Stimulated activated CD4-positive, alpha-beta T cell treated with anti-CD3 and anti-CD28 coated beads, Interleukin-12 subunit alpha, Interleukin-12 subunit beta, amount 100 ng/mL, for 24 hours (primary cell): ENCODE measurements at places on chromosomes 5 and 9.

DNA sequence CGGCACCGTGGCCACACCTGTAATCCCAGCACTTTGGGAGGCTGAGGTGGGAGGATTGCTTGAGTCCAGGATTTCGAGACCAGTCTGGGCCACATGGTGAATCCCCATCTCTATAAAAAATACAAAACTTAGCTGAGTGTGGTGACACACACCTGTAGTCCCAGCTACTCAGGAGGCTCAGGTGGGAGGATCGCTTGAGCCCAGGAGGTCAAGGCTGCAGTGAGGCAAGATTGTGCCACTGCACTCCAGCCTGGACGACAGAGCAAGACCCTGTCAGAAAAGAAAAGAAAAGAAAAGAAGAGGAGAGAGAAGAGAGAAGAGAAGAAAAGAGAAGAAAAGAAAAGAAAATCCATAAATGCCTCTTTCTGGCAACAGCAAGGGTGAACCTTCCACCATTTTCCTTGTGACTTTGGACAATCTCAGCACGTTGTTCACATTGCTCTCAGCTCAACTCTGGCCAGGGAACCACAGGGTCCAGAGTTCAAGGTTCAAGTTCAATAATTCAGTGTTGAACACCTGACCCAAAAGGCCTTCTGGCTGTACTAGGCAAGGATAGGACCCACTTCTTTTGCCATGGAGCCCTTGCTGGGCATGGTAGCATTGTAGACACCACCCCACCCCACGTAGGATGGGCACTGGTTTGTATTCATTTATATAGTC is 14.6 kb upstream of the DUSP1 start:
- no peak for DNase-seq

GRCh38 chr9:135359764-135360163 is 119.8 kb upstream of the PPP1R26 start:
- DNase-seq = no peak

GRCh38 chr5:7494481-7495130 is 98.7 kb downstream of the ADCY2 start:
- no peak for DNase-seq

GRCh38 chr9:105637787-105638395 is 24.4 kb upstream of the TAL2 start:
- no peak for DNase-seq

- peak; percentile 9 for DNase-seq
Observed at GRCh38 chr5:130871346-130872086, 293.5 kb downstream of the HINT1 start.

GRCh38 chr5:55994495-55994997 is at the start of gene IL6ST:
Gene IL6ST (minus strand): TSS chr5:55994963. CDS start chr5:55976278, 18,685 bp downstream.
- no peak for DNase-seq

GRCh38 chr5:60577116-60577515 is 122.8 kb downstream of the DEPDC1B start:
- DNase-seq = no peak

GRCh38 chr5:76818844-76819831 is at the start of gene F2RL1:
Gene F2RL1 (plus strand): TSS chr5:76819030. CDS start chr5:76819183, 153 bp downstream.
- DNase-seq = peak; percentile 14

DNA sequence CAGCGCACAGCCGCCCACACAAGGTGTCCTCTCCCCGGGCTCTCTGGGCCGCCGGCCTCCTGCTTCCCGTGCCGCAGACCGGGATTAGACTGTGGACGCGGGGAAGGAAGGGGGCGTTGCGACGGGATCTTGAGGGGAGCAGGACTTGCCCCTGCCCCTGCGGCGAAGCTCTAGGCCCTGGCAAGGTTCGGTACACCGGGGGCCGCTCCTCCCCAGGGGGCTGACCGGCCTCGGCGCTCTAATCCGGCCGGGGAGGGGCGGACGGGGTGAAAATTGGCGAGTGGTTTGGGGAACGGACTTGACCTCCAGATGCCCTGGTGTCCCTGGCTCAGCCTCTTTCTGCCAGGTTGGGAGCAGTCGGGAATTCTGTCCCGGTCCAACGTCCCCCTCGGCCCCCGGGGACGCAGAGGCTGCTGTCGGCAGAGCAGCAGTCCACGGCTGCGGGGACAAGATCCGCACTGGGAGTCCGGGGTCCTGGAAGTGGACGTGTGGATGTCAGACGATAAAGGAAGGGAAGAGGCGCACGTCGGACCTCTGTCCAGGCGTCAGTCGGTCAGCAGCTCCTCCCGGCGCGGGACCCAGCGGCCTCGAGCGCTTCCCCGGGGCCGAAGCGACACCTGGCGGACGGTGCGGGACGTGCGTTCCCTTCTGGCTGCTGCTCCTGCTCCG is 1.9 kb upstream of the CNTFR start:
- DNase-seq = peak; percentile 75

GRCh38 chr5:133347039-133347438 is 265.3 kb downstream of the FSTL4 start:
- DNase-seq = no peak

GRCh38 chr5:109723606-109724005 is 33.9 kb downstream of the MAN2A1 start:
- DNase-seq = no peak

DNA sequence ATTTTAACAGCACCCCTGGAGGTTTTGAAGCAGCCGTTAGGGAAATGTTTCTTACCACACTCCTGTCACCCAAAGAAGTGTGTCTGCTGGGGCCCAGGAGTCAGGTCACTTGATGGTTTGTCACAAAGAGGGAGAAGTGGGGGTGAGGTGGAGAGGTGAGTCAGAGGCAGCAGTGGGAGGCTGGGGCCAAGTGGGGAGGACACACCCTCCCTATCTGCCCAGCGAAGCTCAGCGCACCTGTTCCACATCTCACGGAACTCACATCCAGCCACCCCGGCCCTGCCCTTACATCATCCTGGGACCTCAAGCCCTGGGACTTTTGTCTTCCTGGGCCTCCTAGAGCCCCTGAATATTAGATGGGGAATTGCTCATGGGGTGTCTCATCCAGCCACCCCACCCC is 171.1 kb upstream of the SMIM23 start:
- no peak for DNase-seq

- DNase-seq = no peak
Observed at GRCh38 chr5:123104607-123105006, 15.6 kb downstream of the PRDM6 start.
